MV-4-11 (cell line): ENCODE measurements at places on chromosomes 5 and 9.

GRCh38 chr9:15253197-15253596, 53.8 kb downstream of the TTC39B start:
- no peak for DNase-seq

DNA sequence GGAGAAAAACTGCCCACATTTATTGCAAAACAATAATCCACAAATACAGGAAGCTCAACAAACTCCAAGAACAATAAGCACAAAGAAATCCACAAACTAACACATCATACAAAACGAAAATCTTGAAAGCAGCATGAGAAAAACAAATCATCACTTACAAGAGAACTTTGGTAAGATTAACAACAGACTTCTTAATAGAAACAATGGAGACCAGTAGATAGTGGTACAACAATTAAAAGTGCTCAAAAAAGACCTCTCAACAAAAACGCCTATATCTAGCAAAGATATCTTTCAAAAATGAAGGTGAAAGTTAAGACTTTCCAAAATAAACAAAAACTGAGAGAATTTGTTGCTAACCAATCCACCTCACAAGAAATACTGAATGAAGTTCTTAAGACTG, 38.4 kb downstream of the CDKL3 start:
- DNase-seq: no peak

DNA sequence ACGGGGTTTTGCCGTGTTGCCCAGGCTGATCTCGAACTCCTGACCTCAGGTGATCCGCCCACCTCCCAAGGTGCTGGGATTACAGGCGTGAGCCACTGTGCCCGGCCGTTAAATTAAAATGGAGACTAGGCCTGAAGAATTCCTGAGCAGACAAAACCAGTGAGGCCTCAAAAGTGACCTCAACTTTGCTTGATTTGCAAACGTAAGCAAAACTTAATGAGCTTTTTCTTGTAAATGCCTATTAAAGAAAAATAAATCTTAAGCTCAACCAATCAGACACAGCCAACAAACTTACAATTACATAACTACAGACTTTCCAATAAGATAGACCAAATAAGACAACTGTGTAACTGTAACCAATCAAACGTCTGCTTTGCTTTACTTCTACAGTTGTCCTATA, 111.3 kb upstream of the SEMA6A start:
- DNase-seq: no peak

GRCh38 chr9:137113385-137114159, 961 bp downstream of the DPP7 start:
- no peak for DNase-seq

GRCh38 chr9:115594557-115594956, 476.6 kb upstream of the TNC start:
- DNase-seq: no peak

- no peak for DNase-seq
These were observed 13.1 kb downstream of the CEMIP2 start for GRCh38 chr9:71755230-71755629.

DNA sequence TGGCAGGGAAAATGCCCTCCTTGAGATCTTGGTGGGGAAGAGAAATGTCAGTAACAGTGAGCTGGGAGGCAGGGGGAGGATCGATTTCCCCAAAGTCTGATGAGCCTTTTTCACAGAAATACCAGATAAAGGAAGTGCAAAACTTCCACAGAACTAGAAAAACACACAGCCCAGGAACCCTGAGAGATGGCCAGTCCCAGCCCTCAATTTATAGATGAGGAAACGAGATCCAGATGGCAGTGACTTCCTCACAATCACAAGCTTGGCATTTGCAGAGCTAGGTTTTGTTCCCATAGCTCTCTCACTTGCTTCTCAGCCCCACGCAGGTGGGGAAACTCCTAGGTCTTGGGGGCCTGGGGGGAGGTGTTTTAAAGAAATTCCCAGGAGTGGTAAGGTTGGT, 3.8 kb upstream of the GGTA1 start:
- DNase-seq: peak; percentile 77

- no peak for DNase-seq
These were observed 39.4 kb downstream of the SUSD1 start for GRCh38 chr9:112135706-112136105.

- DNase-seq: no peak
These were observed 39.4 kb downstream of the SMIM23 start for GRCh38 chr5:171825051-171825450.

DNA sequence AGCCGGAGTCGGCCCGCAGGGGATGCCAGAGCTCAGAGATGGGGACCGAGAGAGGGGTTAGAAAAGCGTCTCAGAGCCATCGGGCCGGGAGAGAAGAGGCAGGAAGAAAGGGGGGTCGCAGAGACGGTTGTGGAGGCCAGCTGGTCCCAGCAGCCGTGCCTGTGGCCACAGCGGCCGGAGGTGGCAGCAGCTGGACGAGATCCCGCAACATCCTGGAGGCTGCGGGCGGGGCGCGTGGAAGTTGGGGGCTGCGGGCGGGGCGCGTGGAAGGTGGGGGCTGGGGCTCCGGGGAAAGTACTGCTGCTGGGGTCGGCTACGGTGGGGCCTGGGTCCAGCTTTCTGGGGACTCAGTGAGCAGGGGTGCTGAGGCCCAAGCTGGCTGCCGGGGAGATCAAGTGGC, 34.4 kb upstream of the EGFL7 start:
- DNase-seq: no peak

GRCh38 chr5:75837258-75837841, 120.1 kb upstream of the POC5 start:
- no peak for DNase-seq

DNA sequence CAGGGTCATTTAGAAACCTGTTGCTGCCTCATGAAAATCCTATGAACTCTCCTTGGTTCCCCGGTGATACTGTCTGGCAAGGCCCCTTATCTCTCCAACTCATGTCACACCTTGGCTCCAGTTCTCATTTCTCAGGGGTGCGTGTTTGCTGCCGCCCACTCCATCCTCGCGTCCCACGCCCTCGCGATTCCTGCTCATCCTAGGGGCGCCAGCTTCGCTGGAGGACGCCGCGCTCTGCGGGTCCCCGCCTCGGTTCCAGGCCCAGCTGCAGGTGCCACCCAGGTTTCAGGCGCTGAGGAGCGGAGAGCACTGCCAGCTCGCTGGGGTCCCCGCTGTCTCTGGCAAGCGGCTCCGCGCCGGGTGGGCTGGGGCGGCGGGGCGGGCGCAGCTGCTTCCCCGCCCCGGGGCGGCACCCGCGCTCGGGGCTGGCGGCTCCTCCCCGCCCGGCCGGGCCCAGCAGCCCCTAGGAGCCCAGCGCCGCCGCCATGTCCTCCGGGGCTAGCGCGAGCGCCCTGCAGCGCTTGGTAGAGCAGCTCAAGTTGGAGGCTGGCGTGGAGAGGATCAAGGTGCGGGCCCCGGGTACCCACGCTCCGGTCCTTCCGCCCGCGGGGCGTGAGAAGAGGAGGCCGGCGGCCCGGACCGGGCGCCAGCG, at the start of gene GNG10:
TSS of gene GNG10 (plus strand) at position 456 of the 652 bp plus-strand sequence. CDS start at position 486, 30 bp downstream.
- no peak for DNase-seq

GRCh38 chr9:31259824-31260223, 1124.6 kb upstream of the ACO1 start:
- no peak for DNase-seq
